NCI-H1436 treated with DMSO at 0.1 percent for 48 hours (cell line): ENCODE measurements at places on chromosomes 2 and 18.

DNA sequence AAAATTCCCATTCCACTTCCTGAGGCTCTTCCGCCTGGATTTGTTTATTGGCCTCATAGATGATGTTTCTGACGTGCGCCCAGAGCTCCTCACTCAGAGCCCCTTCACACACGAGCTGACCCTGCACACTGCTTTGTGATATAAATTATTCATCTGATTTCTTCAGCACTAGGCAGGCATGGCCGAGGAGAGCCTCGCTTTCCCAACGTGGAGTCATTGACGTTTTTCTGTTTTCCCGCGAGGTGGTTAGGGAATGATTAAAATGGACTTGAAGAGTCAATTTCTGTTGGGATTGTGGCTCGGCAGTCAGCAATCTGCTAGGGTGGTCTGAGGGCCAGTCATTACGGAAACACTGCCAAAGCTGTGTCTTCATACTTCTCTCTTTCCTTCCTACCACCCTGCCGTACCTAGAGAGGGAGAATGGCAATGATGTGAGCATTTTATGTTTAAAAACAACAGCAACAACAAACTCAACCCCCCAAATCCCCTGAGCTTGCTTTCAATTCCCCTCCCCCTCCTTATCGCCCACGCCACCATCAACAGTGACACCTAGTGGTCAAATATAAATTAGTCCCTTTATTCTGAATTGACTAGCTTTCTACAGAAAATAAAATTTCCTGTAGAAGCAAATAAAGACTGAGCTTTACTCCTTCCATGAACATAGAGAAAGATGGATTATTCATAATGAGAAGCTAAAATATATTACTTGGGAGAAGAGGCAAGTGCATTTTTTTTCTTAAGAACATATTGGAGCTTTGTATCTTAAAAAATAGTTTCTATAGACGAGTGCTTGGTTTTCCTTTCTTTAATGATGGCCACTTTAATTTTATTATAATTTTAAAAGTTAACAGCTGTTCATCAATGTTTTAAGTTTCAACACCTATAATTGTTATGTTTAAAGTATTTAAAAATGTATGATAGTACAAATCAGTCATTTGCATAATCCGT, 285.1 kb downstream of the MTX2 start:
- DNase-seq = peak; percentile 46

GRCh38 chr2:205197468-205198139, 484.7 kb upstream of the NRP2 start:
- DNase-seq = no peak

DNA sequence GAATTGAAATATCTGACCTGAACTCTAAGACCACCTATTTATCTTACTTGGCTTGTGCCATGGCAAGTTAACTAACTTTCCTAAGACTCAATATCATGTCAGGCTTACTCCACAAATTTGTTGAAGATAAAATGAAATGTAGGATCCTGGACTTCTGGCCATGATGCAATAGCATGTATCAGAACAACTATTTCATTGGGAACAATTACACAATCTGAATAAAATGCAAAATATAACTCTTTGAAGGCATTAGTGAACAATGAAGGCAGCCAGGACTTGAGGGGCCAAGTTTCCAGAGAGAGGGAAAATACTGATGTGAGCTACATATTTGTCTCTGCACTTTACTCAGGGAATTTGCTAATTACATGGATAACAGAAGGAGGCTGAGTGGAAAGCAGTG, 476.5 kb upstream of the ACVR2A start:
- no peak for DNase-seq

GRCh38 chr18:72742002-72742401, 125.8 kb downstream of the NETO1 start:
- no peak for DNase-seq

DNA sequence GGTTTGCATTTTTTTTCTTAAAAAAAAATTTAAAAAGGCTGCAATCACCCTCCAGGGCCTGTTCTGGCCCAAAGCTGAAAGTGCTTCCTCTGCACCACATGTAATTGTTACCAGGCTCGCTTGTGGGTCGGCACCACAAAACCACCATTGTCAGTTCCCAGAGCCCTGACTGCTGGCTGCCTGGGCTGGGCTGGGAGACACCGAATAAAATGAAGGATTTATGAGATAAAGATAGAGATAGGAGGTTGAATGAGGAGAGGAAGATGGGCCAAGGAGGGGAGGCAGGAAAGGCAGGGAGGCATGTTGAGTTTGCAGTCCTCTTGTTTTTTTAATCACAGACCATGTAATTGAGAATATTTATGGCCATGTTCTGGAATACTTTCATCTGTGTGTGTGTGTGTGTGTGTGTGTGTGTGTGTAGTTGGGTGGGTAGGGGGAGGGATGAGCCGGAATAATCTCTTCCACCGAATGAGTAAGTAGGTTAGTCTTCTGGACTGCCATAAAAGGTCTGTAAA, 14.7 kb downstream of the NRP2 start:
- no peak for DNase-seq

- no peak for DNase-seq
Observed at GRCh38 chr2:1975060-1975459, 230.7 kb upstream of the PXDN start.

DNA sequence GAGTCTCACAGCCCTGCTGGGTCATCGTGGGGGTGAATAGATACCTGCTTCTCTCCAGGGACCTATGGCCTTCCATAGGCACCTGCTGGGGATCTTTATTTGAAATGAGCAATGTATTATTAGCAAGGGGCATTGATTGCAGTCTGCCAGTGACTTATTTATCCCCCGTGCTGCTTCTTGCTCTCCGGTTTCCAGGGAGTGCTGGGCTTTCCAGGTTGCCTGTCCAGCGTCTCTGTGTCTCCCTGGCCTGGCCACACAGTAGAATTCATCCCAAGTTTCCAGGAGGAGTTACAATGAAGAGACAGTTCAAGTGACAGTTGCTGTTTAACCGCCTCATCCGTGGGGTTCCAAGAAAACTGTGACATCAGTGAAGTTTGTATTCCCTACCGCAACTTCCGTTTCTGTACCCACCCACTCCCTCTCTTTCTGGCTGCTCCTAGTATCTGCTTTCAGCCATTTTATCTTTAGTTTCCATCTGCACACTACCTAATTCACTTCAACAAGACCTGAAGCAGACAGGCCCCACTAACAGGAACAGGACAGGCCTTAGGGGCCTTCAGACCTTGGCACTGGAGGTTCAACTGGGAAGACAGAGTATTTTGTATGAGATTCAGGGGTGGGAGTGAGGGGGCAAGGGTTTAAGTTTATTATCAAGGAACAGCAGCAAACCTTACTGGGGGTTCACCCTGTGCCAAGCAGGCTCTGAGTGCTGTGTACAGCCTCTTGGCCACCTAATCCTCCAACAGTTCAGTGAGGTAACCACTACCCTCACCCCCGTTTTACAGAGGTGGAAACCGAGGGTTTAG, 134.8 kb downstream of the PRKCE start:
- DNase-seq = no peak

- no peak for DNase-seq
Observed at GRCh38 chr18:6624271-6624660, 105.2 kb upstream of the ARHGAP28 start.

DNA sequence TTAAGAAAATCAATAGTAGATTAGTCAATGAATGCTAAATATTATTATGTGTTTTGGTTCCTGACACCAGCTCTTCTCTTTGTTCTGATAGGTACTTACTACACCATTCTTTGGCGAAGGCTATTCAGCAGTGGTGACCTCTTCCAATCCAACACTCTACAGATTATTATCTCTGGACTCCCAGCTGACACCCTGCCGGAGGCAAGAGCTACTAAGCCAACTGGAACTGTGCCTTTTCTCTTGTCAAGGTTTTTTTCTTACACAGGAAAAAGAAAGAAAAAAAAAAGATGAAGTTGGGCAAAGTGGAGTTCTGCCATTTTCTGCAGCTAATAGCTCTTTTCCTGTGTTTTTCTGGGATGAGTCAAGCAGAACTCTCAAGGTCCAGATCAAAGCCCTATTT, 11.7 kb downstream of the CDH7 start:
- DNase-seq = no peak

DNA sequence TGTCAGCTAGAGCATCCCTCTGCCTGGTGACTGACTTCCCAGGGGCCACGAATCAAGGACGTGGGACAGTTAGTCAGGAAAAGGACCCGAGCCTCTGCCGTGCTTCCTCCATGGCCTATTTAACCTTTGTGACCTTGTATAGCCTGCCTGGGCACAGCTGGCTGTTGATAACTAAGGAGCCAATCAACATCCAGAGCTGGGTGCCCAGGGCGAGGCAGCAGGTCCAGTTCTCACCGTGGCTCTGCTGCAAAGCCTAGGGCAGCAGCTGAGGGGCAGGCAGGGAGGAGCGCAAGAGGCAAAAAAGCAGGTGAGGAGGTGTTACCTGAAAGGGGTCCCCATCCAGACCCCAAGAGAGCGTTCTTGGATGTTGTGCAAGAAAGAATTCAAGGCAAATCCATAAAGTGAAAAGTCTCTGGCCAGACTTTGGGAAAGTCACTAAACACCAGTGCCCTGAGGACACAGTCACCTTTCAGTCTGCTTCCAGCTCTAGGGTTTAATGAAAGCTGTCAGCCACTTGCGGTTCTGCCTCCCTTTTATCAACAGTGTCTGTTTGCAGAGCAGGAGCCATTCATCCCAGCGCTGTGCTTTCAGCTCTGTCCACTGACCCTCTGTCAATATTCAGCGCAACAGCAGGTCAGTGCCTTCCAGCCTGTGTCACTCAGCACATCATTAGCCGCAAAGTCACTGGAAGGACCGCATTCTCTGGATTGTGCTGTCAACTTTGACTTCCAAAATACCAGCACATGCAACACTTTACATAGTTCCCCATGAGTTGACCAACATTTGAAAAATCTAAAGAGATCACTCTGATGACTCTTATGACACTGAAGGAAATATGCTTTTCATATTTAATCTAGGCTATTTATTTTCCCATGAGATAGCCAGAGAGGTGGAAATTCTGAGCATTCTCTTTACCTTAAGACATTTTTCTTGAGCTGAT, 38.6 kb upstream of the ASAP2 start:
- no peak for DNase-seq

DNA sequence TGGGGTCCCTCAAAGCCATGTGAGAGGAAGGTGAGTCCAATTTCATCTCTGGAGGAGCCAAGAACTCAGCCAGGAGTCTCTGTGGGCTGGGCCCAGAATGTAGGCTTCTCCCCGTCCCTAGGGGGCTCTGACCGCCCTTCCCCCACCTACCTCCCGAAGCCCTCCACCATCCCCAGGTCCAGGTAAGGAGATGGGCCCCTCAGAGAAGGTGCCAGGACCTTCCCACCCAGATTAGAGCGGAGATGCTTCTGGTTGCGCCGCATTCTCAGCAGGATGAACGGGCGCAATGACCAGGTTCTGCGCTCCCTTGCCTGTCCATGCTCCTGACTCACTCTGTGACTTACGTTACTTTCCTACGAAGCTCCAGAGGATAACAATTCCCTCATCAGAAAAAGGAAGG, 23.0 kb downstream of the ST8SIA5 start:
- DNase-seq = no peak

DNA sequence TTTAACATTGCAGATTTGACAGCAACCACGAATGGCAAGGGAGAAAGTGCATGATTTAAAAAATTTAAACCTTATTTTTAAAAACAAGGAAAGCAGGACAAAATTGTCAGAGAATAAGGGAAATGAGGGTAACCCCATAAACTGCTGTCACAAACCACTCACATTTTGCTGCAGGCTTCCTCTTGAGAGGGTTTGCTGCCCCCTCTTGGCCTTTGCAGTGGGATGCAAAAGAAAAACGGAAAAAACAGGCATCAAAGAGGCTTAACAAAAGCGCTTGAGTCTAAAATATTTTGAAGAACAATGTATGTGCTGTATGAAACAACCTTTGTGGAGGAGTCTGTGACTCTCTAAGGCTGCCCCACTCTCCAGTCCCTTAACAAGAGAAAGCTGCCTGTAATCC, 91.6 kb downstream of the TMX3 start:
- DNase-seq = peak; percentile 3

- no peak for DNase-seq
Observed at GRCh38 chr2:181395851-181396250, 61.3 kb upstream of the ITGA4 start.

DNA sequence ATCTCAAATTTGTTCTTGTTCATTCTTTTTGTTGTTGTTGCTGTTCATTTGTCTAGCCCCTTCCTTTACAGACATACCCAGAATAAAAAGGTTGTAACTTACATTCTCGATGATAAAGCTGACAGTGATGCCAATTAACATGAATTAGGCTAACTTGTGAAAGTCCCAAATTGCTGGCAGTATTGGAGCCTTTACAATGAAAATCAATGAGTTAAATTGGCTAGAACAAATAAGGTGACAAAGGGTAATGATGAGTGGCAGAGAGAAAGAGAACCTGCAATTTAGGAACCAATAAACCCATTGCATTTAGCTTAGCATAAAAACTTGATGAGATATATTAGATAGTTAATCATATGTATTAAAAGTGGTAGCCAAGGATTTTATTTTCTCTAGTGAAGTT, 521.0 kb downstream of the ADCYAP1 start:
- no peak for DNase-seq

GRCh38 chr2:127326289-127326945, 32.5 kb upstream of the ERCC3 start:
- no peak for DNase-seq

GRCh38 chr2:104844807-104845551, 8.9 kb upstream of the POU3F3 start:
- no peak for DNase-seq

- DNase-seq = no peak
Observed at GRCh38 chr2:136067459-136067858, 50.5 kb downstream of the CXCR4 start.
